ENCODE measurements at places on chromosomes 4 and X. TPM values are rescaled to one million over a fixed set of nuclear protein-coding genes. Genes with fewer than 3 reads are reported as not detected.

- no peak for DNase-seq
These were observed 67.9 kb downstream of the SLAIN2 start for GRCh38 chr4:48409203-48409602.

The MAGIX gene
- total RNA-seq: 3.3 TPM

- DNase-seq: no peak
These were observed 77.9 kb upstream of the ANKRD50 start for GRCh38 chr4:124790471-124790870.

The PCYT1B gene
- 25.0 TPM for total RNA-seq

The WNK3 gene
- total RNA-seq: 14.3 TPM
